ENCODE measurements at places on chromosomes 5 and 9.
A peak's percentile ranks its signal among the peaks of the same experiment; 100 is the strongest.

DNA sequence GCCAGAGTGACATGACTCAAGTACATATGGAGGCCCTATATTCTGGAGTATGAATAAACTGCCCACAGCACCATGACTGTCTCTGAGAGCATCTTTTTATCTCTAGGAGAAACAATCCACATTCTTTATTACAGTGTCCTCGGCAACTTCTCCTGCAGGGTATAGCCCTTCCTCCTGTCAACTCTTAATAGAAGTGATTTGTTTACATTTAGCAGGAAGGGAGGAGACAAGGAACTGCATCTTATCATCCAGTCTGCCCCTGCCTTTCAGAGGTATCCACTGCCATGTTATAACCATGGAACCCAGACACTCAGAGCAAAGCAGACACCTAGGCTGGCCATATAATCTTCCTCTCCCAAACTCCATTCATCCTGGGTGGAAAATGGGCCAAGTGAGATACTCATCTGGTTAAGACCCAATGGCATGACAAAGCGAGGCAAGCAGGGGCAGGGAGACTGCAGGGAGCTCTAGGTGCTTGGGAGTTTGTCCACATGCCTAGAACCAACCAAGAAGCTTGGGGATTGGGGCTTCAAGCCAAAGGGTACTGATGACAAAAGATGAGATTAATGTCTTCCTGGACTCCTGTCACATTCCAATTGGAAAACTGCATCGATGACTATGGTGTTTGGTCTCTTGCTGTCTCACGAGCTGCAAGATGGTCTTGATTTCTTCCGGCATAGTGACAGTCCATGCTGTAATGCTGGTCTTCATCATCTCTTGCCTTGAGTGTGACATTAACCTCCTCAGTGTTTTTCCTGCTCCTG lies 620.5 kb upstream of the KLF4 start:
- no peak for DNase-seq

GRCh38 chr9:86598411-86599239 lies 244.4 kb upstream of the TUT7 start:
- DNase-seq = peak; percentile 31

GRCh38 chr9:125991886-125992529 lies 244.8 kb downstream of the PBX3 start:
- DNase-seq = no peak

DNA sequence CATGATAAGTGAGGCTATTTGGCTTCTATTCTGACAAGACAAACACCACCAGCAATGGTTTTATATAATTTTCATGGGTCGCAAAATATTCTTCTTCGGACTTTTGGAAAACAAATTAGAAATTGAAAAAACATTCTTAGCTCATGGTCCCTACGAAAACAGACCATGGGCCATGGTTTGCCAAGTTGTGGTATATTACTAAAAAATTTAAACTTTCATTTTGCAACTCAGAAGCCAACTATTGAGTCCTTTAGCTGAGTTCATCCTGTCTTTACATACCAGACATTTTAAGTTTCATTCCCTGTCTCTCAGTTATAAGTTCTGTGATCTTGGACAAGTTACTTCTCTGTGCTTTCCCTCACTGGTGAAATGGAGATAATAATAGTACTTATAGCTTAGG lies 198.1 kb downstream of the CSNK1G3 start:
- no peak for DNase-seq
